ENCODE measurements at places on chromosomes 12 and 14.
A peak's percentile ranks its signal among the peaks of the same experiment; 100 is the strongest.

DNA sequence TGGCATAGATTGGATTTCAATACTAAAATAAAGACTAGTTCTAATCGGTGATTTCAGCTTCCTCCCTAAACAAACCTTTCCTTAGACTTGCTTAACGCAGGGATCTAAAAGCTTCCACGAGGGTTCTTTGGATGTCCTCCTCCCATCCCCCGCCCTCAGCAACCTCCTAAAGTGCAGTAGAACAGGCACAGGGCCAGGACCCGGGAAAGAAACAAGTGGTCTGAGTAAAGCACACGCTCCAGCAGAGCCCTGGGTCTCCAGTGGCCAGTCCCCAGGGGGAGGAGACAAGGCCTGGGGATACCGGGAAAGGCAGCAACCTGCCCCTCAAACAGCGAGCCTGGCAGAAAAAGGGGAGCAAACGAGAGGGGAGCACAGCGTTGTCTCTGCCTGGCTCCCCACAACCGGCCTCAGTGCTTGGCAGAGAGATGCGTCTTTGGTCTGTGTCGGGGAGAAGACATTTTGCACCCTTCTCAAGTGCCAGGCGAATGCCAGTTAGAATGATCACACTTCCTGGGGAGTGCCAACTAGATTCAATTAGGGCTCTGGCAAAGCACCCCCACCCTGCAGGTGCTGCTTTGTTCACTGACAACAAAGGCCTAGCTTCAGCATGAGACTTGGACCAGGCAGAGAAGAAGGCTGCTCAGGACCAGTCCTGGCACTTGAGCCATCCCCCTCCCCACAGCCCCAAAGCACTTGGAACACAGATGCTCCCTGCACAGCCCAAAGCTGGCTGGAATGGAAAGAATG is 17.1 kb upstream of the SLC6A12 start:
- DNase-seq, result no peak

- no peak for DNase-seq
These were observed 88.0 kb downstream of the KIF21A start for GRCh38 chr12:39354955-39355354.

DNA sequence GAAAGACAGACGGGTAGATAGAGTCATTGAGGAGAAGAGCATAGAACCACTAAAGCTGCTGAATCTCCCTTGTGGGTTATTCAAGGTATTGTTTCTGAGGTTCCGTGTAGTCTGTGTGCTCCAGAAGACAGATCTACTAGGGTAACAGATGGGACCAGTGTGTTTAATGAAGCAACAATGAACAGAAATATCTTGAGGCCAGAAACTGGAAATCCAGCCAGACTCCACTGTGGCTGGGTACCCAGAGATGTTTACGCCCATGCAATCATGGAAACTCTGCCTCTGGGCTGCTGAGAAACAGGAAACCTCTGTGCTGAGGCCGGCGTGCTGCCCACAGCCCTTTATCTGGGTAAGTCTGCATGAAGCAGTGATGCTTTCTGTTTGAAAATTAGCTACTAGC is 8.3 kb downstream of the PROX2 start:
- DNase-seq, result peak; percentile 57

DNA sequence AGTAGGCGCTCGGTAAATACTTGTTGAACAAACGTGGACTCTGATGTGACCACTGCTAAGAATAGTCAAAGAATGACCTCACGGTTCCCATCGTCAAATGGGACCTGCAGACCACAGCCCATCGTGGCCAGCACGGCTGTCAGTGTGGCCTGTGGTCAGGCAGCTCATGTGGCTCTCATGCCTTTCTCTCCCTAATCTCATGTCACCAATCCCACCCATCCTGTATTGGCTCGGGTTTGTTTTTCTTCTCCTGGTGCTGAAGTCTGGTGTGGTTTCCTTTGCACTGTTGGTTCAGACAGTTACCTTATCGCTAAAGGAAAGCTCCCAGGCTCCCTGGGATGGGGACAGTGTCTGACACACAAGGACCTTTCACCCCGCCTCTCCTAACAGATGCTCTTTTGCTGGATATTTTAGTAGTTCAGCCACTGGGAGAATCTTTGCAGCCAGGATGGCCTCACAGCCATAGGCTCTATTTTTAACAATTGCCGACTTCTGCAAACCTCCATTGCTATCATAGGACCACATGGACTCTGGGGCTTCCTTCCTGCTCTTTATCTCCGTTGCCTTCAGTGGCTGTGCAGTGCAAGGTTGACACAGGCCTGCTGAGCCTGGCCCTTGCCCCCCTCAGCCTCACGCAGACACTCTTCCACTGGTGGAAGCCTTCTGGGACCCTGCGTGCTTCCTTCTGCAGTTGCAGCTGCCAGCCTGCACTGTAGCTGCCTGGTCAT is 293.1 kb upstream of the FKBP4 start:
- no peak for DNase-seq
